ENCODE measurements at places on chromosomes 5 and 9. TPM values are rescaled to one million over a fixed set of nuclear protein-coding genes. Genes with fewer than 3 reads are reported as not detected.

Gene INSL4
- not detected for total RNA-seq

Gene SLC34A3
- total RNA-seq, result not detected

Gene FGF18
- total RNA-seq, result 7.1 TPM

Gene SARDH
- not detected for total RNA-seq

Gene ANKH
- total RNA-seq, result 17.8 TPM

Gene IL5
- not detected for total RNA-seq

Gene MARVELD2
- 37.1 TPM for total RNA-seq

Gene SLC4A9
- total RNA-seq, result not detected

DNA sequence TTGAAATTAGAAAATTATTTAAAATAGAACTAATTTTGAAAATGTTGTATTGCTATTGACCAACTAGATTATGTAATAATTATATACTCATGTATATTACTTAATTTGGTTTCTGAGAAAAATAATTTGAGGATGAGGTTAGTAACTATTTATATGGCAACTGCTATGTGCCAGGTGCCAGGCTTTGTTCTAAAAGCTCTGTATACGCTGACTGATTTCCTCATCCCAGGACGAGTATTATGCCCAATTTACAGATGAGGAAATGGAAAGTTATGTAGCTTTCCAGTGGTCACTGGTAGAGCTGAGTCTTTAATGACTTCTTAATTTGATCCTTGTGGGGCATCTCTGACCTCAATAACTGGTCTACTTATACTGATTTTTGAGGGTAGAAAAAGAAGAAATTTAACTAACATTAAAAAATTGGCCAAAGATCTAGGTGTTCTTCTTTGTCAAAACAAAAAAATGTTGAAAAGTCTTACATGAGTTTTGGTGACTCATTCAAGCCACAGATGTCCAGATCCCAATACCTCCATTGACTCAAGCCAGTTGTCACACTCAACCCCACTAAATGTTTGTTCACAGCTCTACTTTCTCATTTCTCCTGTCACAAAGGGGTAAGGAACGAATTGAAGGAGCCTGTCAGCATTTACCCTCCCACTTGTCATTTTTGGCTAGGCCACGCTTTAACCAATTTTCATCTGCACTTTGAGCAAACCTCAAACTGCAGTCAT lies 228.1 kb upstream of the MEF2C start:
- no peak for DNase-seq

DNA sequence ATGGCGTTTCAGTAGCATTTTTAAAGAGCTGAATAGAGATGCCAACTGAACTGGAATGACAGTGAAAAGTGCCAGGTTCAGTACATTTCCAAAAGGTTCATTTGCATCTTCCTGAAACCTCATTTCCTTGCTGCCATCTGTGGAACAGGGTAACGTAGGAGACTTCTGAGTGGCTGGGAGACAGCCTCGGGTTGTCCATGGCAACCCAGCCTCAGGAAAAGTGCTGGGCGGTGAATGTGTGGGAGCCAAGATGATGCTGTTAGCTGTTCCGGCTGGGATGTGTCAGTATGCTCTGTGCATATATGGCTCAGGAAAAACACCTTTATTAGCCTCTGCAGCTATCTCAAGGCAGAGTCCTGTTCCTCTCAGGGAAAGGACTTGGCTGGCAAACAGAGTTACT lies 87.5 kb downstream of the KLHL3 start:
- DNase-seq, result peak; percentile 37

DNA sequence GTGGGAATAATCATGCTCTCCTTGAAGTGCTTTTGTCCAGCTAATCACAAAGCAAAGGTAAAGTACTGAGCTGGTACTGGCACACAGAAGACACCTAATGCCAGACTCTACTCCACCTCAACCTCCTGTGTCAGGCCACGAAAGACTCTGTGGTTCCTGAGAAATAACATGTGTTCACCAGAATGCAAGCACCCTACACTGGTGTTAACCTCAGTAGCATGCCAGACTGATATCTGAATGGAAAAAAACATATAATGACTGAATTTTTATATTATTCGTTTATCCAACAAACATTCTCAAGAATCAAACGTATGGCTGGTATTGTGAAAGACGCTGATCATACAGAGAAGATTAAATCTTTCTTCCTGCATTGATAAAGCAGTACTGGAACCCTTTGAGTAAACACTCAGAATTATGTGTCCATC lies 97.1 kb upstream of the IFNE start:
- peak; percentile 17 for DNase-seq

GRCh38 chr5:78113689-78114264 lies 180.7 kb downstream of the AP3B1 start:
- no peak for DNase-seq

DNA sequence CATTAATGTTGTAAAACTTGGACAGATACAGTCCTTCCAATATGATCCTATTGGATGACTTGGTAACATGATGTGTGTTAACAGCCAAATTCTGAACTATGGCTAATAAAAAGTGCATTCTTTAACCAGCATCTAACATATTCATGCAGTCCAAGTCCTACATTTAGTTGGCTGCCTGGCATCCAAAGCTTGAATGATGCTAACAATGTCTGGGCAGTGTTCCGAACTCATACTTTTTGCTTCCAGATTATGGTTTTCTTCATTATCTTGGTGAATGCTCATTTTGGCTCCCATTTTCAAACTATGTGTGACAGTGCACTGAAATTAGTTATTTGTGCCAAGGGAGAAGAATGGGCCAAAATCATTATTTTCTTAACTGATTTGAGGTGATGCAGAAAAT lies 2.8 kb downstream of the FAM174A start:
- no peak for DNase-seq

DNA sequence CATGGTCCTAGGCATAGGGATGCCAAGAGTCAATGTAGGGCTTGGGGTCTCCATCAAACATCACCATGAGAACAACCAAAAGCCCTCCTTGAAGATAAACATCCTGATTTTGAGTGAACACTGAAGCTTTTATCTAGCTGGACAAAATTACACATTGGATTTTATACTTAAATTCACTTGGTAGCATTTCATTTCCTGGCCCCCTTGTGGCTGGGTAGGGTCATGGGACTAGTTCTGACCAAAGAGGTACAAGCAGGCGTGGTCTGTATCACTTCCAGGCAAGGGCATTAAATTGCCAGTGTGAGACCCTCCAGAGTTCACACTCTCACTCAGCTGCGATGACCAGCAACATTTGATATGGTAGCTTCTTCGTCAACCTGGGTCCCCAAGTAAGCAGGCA lies 320.3 kb downstream of the ACTL7B start:
- DNase-seq, result no peak

DNA sequence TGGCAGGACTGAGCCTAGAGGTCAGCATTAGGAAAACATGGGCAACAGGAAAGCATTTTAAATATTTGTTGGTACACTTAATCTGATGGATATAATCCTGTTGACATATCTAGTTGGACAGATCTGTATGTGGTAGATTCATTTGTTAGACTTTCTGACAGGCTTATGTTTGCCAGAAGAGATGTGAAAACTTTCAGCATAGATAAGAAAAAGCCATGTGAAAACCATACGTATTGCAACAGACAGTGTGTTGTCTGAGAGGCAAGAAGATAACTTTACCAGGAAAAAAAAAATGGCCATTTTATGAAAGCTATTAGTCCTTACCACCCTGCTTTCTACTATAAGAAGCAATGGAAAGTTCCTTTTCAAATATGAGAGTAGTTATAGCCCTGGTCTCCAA lies 1902.2 kb upstream of the C9orf72 start:
- no peak for DNase-seq

- peak; percentile 56 for DNase-seq
Observed at GRCh38 chr5:137122075-137122474, 377.1 kb downstream of the SPOCK1 start.

- no peak for DNase-seq
Observed at GRCh38 chr5:168227973-168228615, 63.4 kb upstream of the WWC1 start.

DNA sequence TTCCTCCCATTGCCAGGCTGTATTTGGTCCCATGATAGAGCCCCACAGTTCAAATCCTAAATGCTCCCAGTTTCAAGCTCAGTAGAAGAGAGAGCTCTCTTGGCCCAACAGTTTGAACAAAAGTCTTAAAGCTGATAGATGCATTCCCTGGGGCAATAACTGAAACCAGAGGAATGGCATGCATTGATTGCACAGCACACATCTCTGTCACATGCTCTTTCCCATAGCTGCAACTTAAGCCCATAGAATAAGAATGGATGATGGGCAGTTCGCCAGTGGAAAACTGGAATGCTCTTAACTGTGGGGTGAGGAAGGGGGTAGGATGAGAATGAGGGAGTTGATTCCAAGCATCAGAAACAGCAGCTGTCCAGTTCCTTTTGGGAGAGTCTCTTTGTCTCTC lies 1942.4 kb upstream of the WWC1 start:
- peak; percentile 71 for DNase-seq

DNA sequence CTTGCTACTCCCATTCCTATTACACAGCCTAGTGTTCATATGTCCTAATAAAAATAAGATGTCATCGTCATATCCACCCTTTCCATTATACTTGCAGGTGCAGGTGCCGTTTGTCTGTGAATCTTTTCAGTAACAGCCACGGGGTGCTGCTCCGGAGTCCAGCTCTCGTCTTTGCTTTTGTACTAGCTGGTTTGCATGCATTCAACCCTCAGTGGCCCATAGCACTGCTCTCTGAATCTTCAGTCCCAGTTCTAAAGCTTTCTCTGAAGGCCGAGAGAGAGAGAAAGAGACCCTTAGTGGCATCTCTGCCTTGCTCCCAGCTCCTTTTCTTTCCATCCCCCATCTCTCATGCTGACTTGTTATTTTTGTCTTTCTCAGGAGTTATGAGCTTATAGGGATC lies 468.5 kb downstream of the TMEM232 start:
- DNase-seq, result no peak

GRCh38 chr5:94102849-94103248 lies 361.4 kb upstream of the POU5F2 start:
- DNase-seq, result no peak

DNA sequence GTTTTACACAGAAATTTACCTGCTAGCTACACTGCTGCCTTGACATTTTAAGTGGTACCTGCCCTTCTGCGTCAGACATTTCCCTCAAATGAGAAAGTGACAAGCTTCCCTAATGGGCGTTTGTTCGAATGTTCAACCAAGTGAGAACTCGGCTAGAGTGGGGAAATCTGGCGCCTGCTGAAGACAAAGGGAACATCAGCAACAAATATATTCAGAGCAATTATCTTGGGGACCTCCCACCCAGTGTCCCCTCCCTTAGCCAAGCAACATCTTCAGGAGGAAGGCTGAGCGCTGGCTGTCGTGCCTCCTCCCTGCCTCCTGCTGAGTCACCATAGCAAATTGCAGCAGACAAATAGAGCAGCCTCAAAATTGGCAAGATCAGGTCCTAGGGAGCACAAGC lies 57.1 kb downstream of the MFAP3 start:
- DNase-seq, result no peak

DNA sequence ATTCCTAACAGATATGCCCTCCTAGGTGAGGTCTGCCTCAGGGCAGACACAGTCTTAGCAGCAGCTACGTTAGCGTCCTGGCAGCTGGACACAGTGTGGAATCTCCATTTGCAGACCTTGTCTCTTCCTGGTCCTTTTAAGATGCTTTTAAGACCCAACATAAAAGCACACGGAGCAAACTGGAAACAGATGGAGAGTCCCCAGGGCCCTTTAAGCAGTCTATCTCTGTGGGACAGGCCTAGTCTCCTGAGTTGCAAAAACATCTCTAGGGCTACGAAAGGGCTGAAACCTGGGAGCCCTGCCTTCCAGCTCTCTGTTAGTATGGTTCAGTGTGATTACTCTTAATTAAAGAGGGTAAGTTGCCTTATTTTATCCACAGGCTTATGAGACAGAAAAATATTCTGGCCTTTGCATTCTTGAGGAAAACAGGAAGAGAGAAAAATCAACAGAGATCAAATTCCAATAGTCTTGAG lies 66.0 kb upstream of the GNA14 start:
- DNase-seq, result no peak

DNA sequence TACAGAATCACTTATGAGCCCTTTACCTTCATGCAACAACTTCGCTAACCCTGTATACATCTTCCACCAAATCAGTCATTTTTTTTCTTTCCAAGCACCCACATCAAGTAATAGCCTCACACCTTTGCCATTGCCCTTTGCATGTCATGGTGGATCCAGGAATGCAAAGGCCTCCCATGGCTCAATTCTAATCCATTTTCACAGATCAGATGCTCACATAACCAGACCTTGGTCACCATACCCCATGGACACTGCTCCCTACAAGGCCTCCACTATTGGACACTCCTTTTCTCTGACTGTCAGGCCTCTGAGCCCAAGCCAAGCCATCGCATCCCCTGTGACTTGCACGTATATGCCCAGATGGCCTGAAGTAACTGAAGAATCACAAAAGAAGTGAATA lies 179.5 kb downstream of the RASEF start:
- DNase-seq, result no peak

DNA sequence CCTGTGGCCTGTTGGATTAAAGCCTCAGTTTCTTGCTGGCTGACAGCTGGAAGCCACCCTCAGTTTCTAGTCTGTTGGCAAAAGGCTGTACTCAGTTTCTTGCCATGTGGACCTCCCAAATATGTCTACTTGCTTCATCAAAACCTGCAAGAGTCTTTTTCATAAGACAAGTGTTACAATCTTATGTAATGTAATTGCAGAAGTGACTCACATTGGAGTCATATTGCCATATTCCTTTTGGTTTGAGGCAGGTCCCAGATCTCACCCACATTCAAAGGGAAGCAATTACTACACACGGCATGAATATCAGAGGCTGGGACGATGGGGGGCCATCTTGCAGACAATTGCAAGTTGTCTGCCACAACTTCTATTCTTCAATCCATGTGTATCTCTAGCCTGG lies 286.7 kb upstream of the IL12B start:
- DNase-seq, result no peak

- peak; percentile 80 for DNase-seq
Observed at GRCh38 chr5:77168161-77168878, 42.2 kb upstream of the PDE8B start.

- no peak for DNase-seq
Observed at GRCh38 chr5:35821513-35821912, 35.2 kb upstream of the IL7R start.

DNA sequence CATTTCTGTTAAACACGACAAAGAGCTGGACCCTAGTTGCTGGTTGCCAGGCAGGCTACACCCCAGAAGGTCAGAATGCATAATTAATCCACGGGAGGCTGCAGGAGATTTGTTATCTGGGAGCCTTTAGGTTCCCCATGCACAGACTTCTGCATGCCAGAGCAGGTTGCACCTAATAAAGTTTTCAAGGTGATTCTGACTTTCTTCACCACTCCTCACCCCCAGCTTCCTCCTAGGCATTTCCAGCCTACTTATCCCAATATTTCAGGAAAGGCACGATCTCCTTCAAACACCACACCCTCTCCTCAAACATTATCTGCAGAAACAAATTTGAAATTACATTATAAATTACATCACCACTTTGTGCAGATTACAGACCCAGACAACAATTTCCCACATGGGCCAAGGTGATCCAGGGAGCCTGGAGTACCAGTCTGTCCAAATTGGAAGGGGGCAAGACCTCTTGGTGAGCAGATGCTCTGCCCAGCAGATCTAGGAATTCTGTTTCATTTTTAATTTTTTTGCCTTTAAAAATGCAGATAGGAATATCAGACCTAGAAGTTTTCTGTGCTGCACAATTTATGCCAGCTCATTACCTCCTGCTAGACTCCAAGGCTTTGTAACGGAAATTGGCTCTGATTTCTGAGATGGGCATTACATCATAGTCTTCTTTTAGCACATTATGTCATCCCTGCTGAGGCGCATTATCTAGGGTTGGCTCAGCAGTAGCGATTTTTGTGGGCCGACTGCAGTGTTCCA lies 363.4 kb upstream of the SLC30A5 start:
- DNase-seq, result peak; percentile 91
